ENCODE measurements at places on chromosomes 5 and 9.
A peak's percentile ranks its signal among the peaks of the same experiment; 100 is the strongest.

GRCh38 chr5:127428748-127429147 is 88.7 kb upstream of the PRRC1 start:
- no peak for DNase-seq

DNA sequence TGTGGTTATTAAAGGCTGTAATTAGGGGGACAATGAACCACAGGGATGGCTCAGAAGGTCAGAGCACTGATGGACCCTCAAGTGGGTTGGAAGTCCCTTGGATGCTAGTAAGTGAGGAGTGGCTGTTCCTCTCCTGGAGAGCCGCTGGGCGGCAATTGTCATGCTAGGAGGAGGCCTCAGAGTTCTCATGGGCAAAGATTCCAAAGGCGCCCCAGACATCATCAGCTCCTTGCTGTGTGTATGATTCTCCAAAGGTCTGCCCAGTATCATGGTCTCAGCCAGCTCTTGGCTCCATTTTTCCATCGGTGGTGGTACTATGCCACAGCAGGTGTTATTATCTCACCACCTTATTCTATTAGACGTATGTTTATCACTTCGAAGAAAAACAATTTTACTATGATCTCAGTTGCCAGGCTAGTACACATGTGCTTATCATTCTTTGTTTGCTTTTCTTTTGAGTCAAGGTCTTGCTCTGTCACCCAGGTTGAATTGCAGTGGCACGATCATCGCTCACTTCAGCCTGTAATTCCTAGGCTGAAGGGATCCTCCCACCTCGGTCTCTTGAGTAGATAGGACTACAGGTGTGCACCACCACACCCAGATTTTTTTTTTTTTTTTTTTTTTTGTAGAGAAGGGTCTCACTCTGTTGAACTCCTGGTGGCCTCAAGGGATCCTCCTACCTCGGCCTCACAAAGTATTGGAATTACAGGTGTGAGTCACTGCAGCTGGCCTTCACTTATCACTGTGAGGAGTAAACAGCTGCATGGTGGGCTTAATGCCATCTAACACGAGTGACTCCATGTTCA is 46.8 kb downstream of the EXOSC2 start:
- no peak for DNase-seq

DNA sequence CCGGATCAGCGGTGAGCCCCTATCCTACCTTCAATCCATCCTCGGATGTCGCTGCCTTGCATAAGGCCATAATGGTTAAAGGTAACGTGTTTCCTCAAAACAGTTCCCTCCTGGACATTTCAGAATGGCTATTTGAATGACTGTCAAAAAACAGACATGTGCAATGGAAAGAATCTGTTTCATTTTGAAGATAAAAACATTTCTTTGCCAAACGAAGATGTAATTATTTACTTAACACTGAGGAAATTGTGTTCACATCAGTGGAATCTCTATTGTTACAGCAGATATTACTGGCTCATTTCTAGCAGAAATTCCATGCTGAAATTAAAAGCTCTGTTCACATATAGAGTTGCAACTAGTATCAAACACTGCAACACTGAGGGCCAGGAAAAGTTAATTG is 7.1 kb downstream of the ANXA1 start:
- no peak for DNase-seq

GRCh38 chr5:55675119-55675518 is 37.0 kb downstream of the SLC38A9 start:
- DNase-seq: no peak

GRCh38 chr5:74594137-74595040 is 46.1 kb downstream of the ENC1 start:
- peak; percentile 15 for DNase-seq

GRCh38 chr5:31530541-31531265 is 1.2 kb downstream of the DROSHA start:
- peak; percentile 65 for DNase-seq

DNA sequence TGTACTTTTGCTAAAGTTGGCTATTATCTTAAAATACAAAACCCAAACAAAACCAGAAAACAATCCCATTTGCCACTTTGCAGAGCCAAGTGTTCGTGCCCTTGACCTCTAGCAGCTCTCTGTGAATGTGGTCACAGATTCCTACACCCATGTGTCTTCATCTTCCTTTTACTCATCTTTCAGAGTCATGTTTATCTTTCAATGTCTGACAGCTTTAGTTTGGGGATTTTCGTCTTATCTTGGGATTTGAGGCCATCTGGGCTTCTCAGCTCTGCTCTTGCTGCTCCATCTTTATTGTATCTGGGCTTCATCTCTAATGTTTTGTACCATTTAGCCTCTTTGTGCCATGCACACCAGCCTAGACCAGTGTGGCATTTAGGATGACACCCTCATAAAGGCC is 81.0 kb downstream of the DAPK1 start:
- no peak for DNase-seq

DNA sequence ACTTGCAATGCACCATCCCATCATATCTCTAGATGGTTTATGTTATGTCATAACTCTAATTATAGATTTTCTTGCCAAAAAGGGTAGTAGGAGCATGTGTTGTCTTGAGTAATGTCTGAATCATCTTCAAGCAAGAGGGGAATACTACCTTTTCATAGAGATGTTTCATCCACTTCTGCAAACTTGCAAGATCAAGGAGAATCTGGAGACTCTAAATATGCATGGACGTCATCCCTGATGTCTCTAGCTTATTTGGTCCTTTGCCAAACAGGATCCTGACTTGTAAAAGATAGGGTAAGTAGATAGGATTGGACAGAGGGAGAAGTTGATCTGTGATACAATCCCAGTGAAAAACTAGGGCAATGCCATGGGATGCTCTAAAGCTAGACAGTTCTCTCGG is 246.5 kb downstream of the DMRTA1 start:
- DNase-seq: no peak

DNA sequence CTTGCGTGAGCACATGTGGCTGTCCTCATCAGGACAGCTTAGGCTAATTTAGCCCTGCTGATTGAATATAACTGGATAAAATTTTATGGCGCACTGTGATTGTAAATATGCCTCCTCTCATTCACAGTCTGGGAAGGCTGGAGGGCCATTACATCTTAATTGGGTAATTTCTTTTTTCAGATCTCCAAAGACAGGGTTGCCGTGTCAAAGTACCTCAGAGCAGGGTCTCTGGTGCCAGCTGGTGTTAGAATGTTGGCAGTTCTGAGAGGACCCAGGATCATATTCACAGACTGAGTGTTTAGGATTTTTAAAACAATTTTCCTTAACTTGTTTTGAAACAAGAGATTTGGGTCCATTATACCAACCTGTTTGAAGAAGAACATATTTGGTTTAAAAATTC is 455.7 kb upstream of the TLE4 start:
- no peak for DNase-seq

DNA sequence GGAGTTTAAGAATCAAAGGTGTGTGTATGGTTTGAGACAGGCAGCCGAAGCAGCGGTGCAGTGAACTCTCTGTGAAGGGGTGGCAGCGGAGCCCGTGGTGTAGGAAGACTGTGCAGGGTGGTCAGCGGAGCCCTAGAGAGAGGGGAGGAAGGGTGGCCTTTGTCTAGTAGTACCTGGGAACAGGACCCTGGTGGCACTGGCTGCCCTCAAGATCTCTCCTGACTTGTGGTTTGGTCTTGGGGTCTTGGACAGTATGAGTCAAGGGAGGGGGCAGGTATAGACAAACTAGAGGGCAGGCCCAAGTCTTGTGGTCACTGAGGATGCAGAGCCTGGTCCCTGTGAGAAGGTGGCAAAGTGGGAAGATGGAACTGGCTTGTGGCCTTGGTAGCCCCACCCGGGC is 7.1 kb upstream of the NKX2-5 start:
- DNase-seq: no peak

DNA sequence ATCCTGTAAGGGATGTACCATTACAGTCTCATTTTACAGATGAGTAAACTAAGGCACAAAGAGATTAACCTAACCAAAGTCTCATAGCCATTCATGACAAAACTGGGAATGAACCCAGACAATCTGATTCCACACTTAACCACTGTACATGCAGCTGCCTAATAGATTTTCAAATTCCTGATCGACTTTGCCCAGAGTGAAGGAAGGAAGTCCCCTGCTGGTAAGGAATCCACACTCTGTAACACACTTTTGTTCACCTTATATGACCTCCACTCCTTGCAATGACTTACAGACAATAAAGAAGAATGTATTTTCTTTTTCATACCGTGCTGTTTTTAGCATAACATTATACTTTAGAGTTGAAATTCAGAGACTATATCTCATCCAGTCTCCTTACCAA is 31.3 kb upstream of the PLPP6 start:
- peak; percentile 7 for DNase-seq

DNA sequence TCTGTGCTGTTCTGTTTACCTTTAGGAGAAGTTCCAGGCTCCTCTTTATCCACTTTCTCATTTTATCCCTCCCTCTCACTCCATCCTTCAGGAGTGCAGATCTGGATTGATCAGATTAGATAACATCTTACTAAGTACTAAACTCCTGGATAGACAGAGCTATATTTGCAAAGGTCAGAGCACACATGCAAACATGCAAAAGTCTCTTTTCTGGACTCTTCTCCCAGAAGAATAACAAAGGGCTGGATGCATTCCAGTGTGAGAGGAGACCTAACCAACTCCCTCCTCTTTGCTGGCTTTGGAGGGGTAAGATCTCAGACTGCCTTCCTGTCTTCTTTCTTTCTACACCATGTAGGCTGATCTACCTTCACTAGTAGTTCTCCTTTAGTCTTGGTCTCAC is 21.4 kb downstream of the GARNL3 start:
- no peak for DNase-seq

GRCh38 chr5:124738681-124739633 is 7.5 kb downstream of the ZNF608 start:
- no peak for DNase-seq

- no peak for DNase-seq
Measured at GRCh38 chr5:156407251-156407650, 80.3 kb downstream of the SGCD start.

GRCh38 chr5:27523629-27524028 is 485.2 kb upstream of the CDH9 start:
- no peak for DNase-seq

DNA sequence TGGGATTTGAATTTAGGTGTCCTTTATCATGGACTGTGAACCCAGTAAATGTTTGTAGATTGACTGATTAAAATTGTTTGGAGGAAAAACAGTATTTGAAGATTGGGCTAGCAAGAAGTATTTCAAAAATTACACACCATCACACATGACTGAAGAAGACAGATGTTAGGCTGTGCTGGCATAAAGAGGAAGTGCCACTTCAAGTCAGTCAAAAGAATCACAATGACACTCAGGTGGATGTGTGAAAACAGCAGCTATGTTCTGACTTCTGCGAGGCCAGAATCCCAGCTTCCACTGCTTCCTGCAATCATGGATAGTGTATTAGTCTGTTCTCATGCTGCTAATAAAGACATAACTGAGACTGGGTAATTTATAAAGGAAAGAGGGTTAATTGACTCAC is 393.3 kb downstream of the DMRT2 start:
- DNase-seq: no peak

DNA sequence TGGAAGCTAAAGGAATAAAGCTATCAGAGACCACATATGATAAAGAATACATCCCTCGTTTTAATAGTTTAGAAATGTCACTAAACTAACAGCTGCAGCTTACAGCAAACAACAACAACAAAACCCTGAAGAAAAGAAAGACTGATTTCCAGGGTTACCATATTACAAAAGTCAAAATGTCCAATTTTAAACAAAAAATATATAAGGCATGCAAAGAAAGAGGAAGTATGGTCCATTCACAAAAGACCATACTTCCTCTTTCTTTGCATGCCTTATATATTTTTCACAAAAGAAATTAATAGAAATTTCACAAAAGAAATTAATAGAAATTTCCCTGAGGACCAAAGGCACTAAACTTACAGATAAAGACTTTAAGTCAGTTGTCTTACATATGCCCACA is 354.2 kb downstream of the ARL15 start:
- no peak for DNase-seq
